Heart left ventricle (tissue), 16 donors: ENCODE measurements at places on chromosomes 11 and 22.
A peak's percentile ranks its signal among the peaks of the same experiment; 100 is the strongest.

- DNase-seq = no peak
Measured at GRCh38 chr11:1304380-1304779, 5.1 kb downstream of the TOLLIP start.

- DNase-seq = no peak
Measured at GRCh38 chr22:41951898-41952474, at the start of gene SMIM45. TSS of gene SMIM45 (plus strand) at chr22:41952150.

- no peak for DNase-seq
Measured at GRCh38 chr22:25693268-25693565, 48.8 kb upstream of the MYO18B start.

DNA sequence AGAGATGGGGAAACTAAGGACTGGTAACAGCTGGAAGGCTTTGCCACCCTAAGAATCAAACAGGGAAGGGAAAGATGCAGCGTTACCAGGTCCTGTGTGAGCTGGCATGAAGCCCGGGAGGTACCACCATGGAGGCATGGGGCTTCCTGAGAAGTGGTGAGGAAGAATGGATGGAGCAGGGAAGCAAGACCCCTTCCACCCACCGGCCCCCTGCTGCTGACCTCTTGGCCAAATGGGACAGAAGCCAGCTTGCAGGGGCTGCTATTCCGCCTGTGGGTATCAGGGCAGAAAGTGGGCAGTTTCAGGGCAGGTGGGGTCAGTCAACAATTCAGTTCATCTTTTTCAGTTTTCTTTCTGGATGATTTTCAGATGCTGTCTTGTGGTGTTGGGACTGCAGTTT is 1099.9 kb downstream of the TBC1D22A start:
- DNase-seq = no peak

DNA sequence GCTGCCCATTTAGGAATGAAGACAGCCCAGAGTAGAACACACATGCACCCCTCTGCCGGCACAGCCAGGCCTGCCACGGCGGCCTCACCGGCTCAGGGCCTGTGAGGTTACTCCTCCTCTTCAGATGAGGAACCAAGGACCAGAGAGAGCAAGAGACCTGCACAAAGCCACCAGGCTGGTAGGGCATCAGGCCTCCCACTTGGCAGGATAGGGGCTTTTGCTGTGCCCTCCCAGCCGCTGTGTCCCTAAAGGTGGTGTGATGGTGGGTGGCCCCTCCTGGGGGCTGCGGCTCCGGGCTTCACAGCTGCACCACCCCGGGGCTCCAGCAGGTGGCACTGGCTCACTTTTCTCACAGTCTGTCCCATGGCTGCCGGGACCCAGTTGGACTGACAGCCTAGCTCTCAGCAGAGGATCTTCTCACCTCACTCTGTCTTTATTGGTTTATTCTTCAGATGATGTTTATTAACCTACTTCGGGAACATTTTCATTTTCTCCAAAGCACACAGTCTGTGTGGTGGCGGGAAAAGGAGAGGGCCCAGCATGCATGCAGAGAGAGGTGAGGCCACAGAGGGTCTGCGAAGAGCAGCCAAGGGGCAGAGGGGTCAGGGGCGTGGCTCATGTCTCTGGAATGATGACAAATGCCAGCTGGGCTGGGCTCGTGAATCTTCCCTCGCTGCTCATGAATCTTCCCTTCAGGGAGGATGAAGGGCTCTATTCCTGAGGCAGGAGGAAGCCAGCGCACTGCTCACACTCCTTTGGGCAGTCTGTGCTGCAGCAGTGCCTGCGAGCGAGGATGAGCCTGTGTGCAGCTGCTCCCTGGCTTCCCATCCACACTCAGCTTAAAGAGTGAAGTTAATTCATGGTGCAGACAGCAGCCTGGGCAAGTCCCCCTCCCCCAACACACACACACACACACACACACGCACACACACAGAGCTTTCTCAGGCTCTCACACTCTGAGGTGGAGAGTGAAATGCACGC is 101.1 kb upstream of the PITPNB start:
- DNase-seq = peak; percentile 86

DNA sequence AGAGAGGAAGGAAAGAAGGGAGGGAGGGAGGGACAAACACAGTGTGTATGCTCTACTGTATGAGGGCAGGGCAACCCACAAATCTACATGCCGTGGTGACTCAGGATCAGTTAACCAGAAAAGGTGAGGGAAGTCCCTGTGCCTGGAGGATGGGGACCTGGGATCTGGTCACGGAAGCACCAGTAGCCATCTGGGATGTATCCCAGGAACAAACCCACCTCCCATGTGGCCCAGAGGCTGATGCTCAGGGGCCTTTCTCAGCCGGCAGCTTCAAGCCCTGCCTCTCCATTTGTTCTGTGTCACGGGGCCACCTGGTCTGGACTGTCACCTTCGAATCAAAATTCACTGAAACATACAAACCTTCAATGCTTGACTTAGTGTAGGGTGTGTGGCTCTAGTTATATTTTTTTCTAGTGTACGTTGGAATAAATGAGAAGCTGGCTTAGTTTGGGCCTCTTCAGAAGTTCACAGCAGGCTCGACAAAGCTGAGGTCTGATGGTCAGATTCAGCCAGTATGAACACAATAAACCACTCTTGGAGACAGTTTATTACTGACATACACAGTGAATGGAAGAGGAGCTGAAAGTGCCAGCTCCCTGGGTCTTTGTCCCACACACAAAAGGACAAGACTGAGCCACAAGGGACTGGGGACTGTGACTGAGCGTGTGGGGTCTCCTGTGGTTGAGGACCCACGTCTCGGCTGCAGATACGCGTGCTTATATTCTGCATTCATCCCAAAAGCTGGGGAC is 23.5 kb upstream of the RTL6 start:
- no peak for DNase-seq

GRCh38 chr11:68321293-68322051 is 9.1 kb downstream of the LRP5 start:
- DNase-seq = no peak

- no peak for DNase-seq
Measured at GRCh38 chr22:30781271-30781875, 86.7 kb downstream of the OSBP2 start.

DNA sequence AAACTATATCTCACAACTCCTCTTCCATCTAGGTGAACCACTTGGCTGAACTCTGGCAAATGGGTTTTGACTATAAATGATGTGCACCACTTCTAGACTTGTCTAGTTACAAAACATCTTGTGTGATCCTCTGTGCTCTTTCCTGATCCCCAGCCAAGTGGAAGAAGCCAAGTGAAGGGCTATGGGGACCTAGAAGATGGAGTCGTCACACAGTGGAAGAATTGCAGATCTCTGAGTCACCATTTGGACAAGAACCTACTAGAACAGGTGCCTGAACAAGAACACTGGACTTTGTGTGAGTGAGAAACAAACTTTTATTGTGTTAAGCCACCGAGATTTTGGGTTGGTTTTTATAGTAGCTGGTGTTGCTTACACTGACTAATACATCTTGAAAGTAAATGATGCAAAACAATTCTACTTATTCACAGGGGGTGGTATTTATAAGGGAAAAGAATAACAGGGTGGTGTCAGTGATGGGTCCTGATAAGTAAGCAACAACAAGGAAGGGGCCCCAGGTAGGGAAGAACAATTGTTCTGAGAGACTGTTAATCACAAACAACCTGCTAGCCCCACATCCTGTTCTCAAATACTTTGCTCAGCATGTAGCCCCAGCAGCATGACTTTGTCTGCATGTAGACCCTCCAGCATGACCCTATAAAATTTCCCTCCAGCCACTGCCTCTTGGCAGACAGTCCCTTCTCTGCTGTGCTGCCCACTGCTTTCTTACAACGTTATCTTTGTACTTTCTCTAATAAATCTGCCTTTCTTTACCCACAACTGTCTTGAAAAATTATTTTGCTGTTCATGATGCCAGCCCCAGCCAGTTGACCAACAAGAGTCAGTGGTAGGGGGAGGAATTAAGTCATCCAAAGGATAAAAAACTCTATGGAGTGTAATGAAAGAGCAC is 280.7 kb upstream of the PLET1 start:
- no peak for DNase-seq

DNA sequence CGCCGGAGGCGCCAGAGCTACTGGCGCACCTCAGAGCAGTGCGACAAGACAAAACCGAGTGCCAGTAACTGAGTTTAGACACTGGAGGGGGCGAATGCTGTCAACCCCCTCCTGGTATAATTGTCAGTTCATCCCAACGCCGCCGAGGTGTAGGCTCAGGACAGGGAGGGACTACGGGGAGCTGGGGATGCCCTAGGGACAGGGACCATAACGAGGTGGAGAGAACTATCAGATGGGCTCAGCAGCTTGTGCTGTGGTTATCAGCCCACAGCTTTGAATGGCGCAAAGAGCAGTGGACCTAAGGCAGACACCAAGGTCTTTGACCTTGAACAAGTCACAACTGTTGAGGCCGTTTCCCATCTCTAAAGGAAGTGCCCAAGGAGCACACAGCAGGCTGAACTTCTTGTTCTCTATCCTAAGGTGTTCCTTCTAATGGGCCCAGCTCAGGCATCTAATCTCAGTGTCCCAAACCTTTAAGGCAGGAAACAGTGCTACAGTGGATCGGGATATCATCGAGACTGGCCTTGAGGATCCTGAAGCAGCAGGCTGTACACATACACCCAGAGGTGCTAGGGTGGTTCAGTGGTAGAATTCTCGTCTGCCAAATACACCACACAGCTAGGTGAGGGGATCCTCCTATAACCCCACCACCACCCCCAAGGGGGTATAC is 958 bp upstream of the TUT1 start:
- no peak for DNase-seq

- peak; percentile 18 for DNase-seq
Measured at GRCh38 chr11:3208272-3208671, 10.3 kb downstream of the MRGPRG start.

DNA sequence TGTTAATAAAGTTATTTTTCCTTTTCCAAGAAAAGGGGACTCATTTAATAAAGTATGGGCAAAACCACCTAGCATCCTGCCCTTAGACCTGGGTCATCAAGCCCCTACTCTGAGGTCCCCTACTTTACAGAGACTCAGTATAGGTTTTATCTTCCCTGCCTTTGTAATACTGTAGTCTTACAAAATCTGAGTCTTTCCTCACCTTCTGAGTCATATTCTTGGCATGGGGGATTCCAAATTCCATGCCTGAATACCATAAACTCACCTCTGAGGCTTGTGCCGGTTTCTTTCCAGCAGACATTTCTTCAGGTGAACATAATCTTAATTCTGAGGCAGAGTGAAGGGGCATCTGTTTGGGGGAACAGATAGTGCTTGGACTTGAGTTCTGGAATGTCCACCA is 282.5 kb downstream of the KCNA4 start:
- no peak for DNase-seq

GRCh38 chr11:117807482-117808327 is 10.7 kb upstream of the DSCAML1 start:
- DNase-seq = peak; percentile 82

DNA sequence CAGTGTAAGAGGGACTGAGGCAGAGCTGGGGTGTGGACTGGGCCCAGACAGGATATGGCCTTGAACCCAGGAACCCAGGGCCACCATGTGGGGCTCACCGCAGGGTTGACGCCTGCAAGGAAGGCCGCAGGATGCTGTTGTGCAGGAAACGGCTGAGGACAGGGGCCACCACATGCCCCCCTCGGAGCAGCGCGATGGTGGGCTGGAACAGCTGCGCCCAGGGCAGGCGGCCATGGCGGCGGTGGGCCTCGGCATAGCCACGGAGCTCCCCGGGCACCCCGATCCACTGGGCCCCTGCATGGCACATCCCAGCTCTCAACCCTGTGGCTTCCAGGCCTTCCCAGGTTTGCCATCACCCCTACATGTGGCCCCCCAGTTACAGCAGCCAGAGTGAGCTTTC is 12.2 kb downstream of the GGT5 start:
- no peak for DNase-seq

GRCh38 chr11:11370255-11370961 is 17.4 kb upstream of the CSNK2A3 start:
- no peak for DNase-seq

- peak; percentile 74 for DNase-seq
Measured at GRCh38 chr11:12248330-12248729, 129.0 kb upstream of the PARVA start.
